ENCODE measurements at places on chromosomes 1 and 21. TPM values are rescaled to one million over a fixed set of nuclear protein-coding genes. Genes with fewer than 3 reads are reported as not detected.

Gene HHIPL2
- 0.66 TPM for total RNA-seq

Gene SYPL2
- 0.13 TPM for total RNA-seq

Gene NFASC
- 0.24 TPM for total RNA-seq

Gene LIN28A
- total RNA-seq = 0.15 TPM

Gene DDR2
- 145 TPM for total RNA-seq

Gene ADAMTS5
- total RNA-seq = not detected

Gene DISC1
- 1.8 TPM for total RNA-seq

Gene EXO5
- total RNA-seq = 15.1 TPM

Gene RGS7
- total RNA-seq = not detected

Gene KIAA0040
- not detected for total RNA-seq

Gene CCDC190
- total RNA-seq = not detected

Gene RXRG
- not detected for total RNA-seq

Gene SAMD11
- total RNA-seq = 28.4 TPM

Gene TMEM240
- total RNA-seq = 6.8 TPM

Gene ADAMTSL4
- total RNA-seq = 0.31 TPM

Gene MROH9
- not detected for total RNA-seq

Gene PAQR6
- total RNA-seq = 4.1 TPM

Gene LCE1F
- total RNA-seq = not detected

Gene SH3D21
- 2.9 TPM for total RNA-seq

Gene HSD11B1
- not detected for total RNA-seq

Gene LAPTM5
- total RNA-seq = not detected

Gene LCE5A
- not detected for total RNA-seq
